NCI-H2081 (cell line): ENCODE measurements at places on chromosomes 6 and 20.
A peak's percentile ranks its signal among the peaks of the same experiment; 100 is the strongest.

- no peak for DNase-seq
Observed at GRCh38 chr6:31377029-31377428, 20.1 kb upstream of the HLA-B start.

- DNase-seq = no peak
Observed at GRCh38 chr6:24472181-24472580, 17.2 kb downstream of the GPLD1 start.

DNA sequence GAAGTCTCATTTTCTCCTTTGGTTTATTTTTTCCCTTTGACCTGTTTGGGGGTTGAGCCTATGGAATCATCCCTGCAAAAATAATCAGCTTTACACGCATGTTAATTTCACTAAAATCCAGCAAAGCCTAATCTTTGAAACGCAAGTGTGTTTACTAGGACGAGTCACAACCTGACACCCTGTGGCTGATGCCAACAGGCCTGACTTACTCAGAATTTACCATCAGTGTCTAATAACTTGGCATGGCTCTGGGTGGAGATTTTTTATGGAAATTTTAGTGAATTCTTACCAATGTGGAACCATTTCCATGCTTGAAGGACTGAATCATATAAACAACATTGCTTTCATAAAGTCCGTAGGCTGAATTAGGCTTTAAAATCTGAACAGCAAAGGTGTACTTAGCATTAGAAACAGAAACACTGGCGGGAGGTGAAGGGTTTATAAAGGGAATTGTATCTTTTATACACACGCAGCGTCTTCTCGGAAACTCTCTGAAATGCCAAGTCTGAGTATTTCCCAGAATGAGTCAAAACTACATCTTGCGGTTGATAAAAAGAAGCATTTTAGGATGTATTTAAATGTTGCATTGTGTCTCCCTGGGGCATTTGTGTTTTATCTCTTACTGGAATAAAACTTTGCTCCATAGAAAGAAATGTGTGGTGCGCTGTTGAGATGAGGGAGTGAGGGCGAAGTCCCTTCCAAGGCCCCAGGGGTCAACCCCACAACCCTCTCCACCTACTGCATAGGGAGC is 81.2 kb downstream of the DACT2 start:
- no peak for DNase-seq

DNA sequence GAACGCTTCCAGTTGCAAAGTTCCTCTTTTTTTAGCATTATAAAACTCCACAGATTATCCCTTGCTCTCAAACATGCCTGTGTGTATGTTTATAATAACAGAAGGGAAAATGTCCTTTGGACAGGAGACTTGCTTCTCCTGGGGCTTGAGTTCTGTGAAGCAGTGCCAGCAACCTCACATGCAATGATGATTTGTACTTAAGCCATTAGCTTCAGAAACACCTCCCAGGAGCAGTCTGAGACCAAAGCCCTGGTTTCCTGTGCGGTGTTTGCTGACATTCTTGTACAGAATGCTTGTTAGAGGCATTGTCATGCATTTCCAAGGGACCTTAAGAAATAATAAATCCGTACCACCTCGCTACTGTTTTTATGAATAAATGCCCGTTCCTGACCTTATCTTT is 752.8 kb downstream of the CBLN4 start:
- DNase-seq = no peak

DNA sequence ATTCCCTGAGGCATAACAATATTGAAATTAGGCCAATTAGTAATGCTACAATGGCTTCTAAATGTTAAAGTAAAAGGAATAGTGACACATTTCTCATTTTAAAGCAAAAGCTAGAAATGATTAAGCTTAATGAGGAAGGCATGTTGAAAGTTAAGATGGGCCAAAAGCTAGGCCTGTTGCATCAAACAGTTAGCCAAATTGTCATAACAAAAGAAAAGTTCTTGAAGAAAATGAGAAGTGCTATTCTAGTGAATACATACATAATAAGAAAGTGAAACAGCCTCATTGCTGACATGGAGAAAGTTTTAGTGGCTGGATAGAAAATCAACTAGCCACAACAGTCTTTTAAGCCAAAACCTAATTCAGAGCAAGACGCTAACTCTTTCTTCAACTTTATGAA is 12.9 kb downstream of the OR2A4 start:
- DNase-seq = no peak

DNA sequence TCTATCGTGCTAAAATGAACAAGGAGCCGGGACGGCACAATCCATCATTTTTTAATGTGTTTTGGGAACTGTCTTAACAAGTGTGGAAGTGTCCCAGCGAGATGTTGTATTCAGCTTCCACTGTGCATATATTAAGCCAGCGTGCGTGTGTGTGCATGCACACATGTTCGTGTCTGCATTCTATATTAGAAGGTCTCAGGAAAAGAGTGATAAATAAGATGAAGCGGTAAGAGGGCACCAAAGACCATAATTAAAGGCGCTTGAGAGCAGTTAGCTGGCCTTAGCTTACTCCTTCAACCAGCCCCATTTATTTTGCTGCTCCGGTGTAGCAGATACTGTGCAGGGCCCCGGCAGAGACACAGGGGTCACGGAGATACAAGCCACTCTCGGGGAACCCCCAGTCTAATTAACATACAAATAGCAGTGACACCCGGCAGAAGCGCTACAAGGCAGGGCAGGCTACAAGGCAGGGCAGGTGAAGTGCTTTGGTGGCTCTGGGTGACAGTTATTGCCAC is 206.5 kb upstream of the RREB1 start:
- DNase-seq = no peak

DNA sequence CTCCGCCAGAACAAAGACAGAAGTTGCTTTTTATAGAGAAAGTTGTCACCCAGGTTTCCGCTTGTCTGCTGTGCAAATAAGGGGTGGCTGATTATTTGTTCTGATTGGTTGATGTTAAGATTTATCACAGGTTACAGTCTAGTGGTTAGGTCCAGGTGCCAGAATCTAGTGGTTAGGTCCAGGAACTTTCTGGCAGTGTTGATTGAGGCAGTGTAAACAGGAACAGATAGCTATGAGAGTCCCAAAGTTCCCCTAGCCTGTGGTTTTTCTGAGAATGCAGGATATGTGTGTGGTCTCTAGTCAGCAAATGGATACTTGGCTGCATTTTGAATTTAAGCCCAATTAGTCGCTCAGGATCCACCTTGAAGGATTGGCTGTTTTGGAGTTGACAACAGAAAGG is 148.0 kb downstream of the TMEM200A start:
- no peak for DNase-seq

- no peak for DNase-seq
Observed at GRCh38 chr6:26028746-26029569, 58.3 kb upstream of the HFE start.

GRCh38 chr6:64482631-64483030 is 847.0 kb downstream of the PHF3 start:
- no peak for DNase-seq

GRCh38 chr6:150777736-150778135 is 87.8 kb upstream of the MTHFD1L start:
- DNase-seq = no peak

GRCh38 chr20:63641792-63642523 is 11.3 kb downstream of the STMN3 start:
- peak; percentile 97 for DNase-seq

GRCh38 chr20:54102543-54102942 is 32.1 kb upstream of the BCAS1 start:
- DNase-seq = no peak
